ENCODE measurements at places on chromosomes 13 and 19.

GRCh38 chr19:48696353-48697010, 711 bp downstream of the FUT2 start:
- DNase-seq, result no peak

- DNase-seq, result no peak
Measured at GRCh38 chr13:44826591-44827350, 162.5 kb downstream of the NUFIP1 start.

DNA sequence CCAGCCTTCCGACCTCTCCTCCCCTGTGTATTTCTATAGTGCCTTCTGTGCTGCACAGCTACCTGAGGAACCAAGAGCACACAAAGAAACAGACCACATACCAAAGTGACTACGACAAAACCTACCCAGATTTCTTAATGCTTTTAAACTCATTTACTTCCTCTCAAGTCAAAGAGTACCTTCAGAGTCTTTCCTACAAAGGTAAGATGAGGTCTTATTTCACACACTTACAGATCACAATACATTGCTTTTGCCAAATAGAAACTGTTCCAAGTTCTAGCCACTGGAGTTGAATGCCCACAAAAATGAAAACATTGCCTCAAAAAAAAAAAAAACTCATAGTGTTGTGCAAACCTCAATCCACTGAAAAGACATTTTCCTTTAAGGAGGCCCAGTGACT, 36.4 kb downstream of the TEX26 start:
- DNase-seq, result no peak

DNA sequence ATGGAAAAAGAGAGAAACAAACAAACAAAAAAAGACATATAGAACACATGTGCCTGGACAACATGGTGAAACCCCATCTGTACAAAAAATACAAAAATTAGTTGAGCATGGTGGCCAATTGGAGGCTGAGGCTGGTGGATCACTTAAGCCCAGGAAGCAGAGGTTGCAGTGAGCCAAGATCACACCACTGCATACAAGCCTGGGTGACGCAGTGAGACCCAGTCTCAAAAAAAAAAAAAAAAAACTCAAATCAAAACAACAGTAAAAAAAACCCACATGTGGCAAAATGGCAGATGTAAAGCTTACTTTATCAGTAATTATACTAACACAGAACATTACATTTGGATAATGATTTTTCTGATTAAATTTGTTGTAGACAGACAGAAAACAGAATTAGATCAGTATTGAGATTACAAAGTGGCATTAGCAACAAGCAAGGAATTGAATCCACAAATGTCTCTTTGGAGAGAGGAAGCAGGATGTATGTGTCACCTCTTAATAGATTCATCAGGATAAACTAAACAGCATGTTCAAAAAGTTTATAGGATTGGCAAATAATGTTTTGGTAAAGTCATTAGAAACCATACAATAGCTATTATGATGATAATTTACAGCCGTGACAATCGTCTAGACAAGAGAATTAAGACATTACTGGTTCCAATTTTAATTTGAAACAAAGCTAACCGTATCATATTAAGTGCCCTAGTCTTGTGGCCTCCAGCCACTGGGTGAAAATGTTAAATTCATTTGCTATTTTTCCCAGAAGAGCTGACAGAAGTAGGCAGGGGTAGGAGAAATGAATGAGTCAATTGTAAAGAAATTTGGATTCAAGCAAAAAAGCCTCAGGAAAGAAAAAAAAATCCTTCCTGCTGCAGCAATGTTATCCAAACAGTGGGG, 206.0 kb downstream of the FGF14 start:
- DNase-seq, result no peak

GRCh38 chr19:38692458-38693379, 45.3 kb downstream of the ACTN4 start:
- no peak for DNase-seq
